ENCODE measurements at places on chromosomes 13 and 19.

- DNase-seq, result no peak
Measured at GRCh38 chr19:8167985-8168384, 18.6 kb upstream of the FBN3 start.

- DNase-seq, result no peak
Measured at GRCh38 chr13:66195238-66195637, 1034.9 kb downstream of the PCDH9 start.

GRCh38 chr19:12564016-12564664 is 12.9 kb upstream of the ZNF564 start:
- peak; percentile 84 for DNase-seq

GRCh38 chr19:41871573-41872383 is 5.3 kb upstream of the CD79A start:
- DNase-seq, result peak; percentile 53

- DNase-seq, result no peak
Measured at GRCh38 chr13:23622985-23623384, 52.8 kb downstream of the TNFRSF19 start.

- peak; percentile 67 for DNase-seq
Measured at GRCh38 chr19:29873024-29873800, 61.4 kb downstream of the CCNE1 start.

DNA sequence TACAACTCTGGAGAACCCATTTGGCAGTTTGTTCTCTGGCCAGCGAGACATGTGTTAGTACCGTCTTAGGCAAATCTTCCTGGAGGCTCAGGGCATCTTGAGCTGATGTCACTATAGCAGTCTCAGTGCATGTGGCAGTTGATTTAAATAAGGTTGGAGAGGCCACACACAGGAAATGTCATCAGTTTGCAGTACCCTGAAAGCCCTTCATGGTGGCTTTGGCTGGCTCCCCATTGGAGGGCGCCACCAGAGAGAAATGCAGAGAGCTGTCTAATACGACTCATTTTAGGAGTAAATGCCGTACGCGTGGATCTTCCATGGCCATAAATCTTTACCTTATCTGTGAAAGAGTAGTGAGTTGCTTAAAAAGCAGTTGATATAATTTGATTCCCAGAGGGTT is 163.1 kb downstream of the STK24 start:
- no peak for DNase-seq

Data from activated CD4-positive, alpha-beta T cell treated with anti-CD3 and anti-CD28 coated beads for 4 hours (primary cell).